Lung (tissue), 17 donors: ENCODE measurements at places on chromosomes 11 and 22. TPM values are rescaled to one million over a fixed set of nuclear protein-coding genes. Genes with fewer than 3 reads are reported as not detected.

- peak overlapping the region; percentile 62 for H3K27ac ChIP-seq
- no peaks in the 10 kb centered on the region for H3K27me3 ChIP-seq
- H3K4me1 ChIP-seq = peaks cover 31% of the 10 kb centered on the region
Measured at GRCh38 chr11:62555464-62556107, 9.0 kb upstream of the AHNAK start.

Gene ZW10
- total RNA-seq = 10.7 TPM

DNA sequence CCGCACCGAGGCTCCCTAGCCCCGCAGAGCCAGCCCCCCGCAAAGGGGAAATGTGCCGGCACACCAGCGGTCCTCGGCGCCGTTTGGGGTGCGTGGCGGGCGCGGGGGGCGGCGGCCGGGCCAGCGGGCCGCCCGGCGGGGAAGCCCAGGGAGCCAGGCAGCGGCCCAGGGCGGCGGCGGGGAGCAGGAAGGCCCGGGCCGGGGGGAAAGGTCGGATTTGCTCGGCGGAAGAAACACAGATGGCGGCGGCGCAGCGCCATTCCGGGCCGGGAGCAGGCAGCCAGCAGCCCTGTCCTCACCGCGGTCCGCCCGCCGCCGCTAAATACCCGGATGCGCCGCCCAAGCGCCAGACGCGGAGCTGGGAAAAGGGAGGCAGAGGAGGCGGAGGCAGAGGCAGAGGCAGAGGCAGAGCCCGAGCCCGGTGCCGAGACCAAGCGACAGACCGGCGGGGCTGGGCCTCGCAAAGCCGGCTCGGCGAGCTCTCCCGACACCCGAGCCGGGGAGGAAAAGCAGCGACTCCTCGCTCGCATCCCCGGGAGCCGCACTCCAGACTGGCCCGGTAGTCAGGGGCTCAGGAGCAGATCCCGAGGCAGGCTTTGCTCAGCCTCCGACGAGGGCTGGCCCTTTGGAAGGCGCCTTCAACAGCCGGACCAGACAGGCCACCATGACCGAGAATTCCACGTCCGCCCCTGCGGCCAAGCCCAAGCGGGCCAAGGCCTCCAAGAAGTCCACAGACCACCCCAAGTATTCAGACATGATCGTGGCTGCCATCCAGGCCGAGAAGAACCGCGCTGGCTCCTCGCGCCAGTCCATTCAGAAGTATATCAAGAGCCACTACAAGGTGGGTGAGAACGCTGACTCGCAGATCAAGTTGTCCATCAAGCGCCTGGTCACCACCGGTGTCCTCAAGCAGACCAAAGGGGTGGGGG lies 2.6 kb upstream of the GCAT start:
- DNase-seq = peak; percentile 96
- no peaks in the 10 kb centered on the region for H3K36me3 ChIP-seq
- peak overlapping the region; percentile 95 for H3K27ac ChIP-seq
- peak overlapping the region; percentile 60 for H3K4me3 ChIP-seq

- H3K27ac ChIP-seq = no peak overlapping the region
- no peaks in the 10 kb centered on the region for H3K36me3 ChIP-seq
- peaks cover 4% of the 10 kb centered on the region for H3K4me1 ChIP-seq
Measured at GRCh38 chr22:27247701-27248434, 553.7 kb downstream of the MN1 start.

GRCh38 chr11:66142370-66143263 lies 72.5 kb downstream of the PACS1 start:
- H3K4me3 ChIP-seq = no peak overlapping the region
- H3K27me3 ChIP-seq = no peaks in the 10 kb centered on the region
- no peaks in the 10 kb centered on the region for H3K4me1 ChIP-seq
- no peak overlapping the region for H3K27ac ChIP-seq
- DNase-seq = no peak

DNA sequence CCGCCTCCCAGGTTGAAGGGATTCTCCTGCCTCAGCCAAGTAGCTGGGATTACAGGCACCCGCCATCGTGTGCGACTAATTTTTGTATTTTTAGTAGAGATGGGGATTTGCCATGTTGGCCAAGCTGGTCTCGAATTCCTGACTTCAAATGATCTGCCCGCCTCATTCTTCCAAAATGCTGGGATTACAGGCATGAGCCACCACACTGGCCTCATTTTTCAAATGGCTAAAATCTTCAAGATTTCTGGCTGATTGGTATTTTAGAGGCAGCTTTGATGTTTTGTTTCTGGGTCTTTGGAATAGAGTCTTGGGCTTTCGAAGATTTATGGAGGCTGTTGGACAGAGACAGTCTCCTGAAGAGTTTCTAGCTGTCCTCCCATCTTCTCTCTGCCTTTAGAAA lies 5.8 kb upstream of the SLC3A2 start:
- H3K27ac ChIP-seq = no peak overlapping the region
- peaks cover 7% of the 10 kb centered on the region for H3K4me1 ChIP-seq
- no peak for DNase-seq
- no peaks in the 10 kb centered on the region for H3K27me3 ChIP-seq
- H3K36me3 ChIP-seq = no peaks in the 10 kb centered on the region
- no peak overlapping the region for H3K4me3 ChIP-seq

DNA sequence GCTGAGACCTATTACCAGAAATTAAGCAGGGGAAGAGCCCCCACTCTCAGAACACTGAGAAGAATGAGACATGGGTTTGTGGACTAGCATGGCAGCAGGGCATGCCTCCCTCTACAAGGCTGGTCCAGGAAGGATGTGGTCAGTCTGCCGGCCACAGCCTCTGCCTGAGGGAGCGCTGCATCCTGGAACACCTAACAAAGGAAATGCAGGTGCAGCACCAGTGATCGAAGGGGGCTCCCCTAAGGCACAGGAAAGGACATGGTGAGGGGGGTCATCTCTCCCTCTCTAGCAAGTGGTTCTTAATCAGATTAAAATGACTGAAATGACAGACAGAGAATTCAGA lies 40.6 kb upstream of the ARL14EP start:
- H3K4me1 ChIP-seq = peaks cover 2% of the 10 kb centered on the region
- H3K4me3 ChIP-seq = no peak overlapping the region
- H3K27me3 ChIP-seq = no peaks in the 10 kb centered on the region

- no peaks in the 10 kb centered on the region for H3K36me3 ChIP-seq
- no peaks in the 10 kb centered on the region for H3K4me1 ChIP-seq
- no peak overlapping the region for H3K4me3 ChIP-seq
- DNase-seq = no peak
Measured at GRCh38 chr22:37241351-37242142, 2.5 kb downstream of the RAC2 start.

DNA sequence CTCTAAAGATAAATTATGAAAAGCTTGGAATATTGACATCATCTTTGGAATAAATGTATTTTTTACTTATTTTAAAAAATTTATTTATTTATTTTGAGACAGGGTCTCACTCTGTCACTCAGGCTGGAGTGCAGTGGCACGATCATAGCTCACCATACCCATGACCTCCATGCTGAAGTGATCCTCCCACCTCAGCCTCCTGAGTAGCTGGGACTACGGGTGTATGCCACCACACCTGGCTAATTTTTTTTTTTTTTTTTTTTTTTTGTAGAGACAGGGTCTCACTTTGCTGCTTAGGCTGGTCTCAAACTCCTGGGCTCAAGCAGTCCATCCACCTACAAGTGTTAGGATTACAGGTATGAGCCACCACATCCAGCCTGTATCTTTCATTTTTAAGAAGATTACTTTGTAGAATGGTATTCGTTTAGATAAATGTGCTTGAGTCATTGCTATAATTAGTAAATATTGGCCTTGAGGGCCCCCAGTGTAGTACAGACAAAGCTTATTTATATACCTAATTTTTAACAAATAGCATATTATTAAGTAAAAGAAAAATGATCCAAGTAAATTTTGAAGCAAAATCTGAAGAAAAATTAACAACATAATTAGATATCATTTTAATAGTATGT lies 8.5 kb downstream of the SWAP70 start:
- no peaks in the 10 kb centered on the region for H3K36me3 ChIP-seq
- DNase-seq = no peak
- H3K27ac ChIP-seq = no peak overlapping the region
- no peak overlapping the region for H3K4me3 ChIP-seq
- H3K27me3 ChIP-seq = no peaks in the 10 kb centered on the region

DNA sequence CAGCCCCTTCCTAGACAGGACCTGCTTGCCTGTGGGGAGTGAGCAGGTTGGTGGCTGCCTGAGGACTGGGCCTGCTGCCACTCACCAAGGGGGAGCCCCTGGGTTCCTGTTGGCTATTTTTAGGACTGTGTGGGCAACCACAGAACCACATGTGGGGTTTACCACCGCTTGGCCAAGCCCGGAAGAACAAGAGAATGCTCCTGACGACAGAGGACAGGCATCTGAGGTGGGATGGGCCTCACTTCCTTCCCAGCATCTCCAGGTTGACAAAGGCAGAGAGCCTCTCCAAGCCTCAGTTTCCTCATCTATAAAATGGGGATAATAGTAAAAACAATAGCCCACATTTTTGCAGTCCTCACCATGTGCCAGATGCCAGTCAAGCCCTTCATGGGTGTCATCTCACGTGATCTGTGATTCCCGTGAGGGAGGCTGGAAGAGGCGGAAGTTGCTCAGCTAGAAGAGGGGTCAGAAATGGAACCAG lies 43.6 kb downstream of the LRRC32 start:
- no peaks in the 10 kb centered on the region for H3K27me3 ChIP-seq
- no peak for DNase-seq
- no peaks in the 10 kb centered on the region for H3K36me3 ChIP-seq
- H3K27ac ChIP-seq = no peak overlapping the region
- H3K4me3 ChIP-seq = no peak overlapping the region
- peaks cover 6% of the 10 kb centered on the region for H3K4me1 ChIP-seq

Gene OR8A1
- not detected for total RNA-seq

GRCh38 chr11:57900320-57900719 lies 123.4 kb upstream of the OR9Q1 start:
- no peaks in the 10 kb centered on the region for H3K4me1 ChIP-seq
- H3K4me3 ChIP-seq = no peak overlapping the region
- no peaks in the 10 kb centered on the region for H3K27me3 ChIP-seq
- H3K27ac ChIP-seq = no peak overlapping the region
- no peak for DNase-seq

- no peaks in the 10 kb centered on the region for H3K27me3 ChIP-seq
- H3K4me1 ChIP-seq = no peaks in the 10 kb centered on the region
- DNase-seq = no peak
- H3K36me3 ChIP-seq = no peaks in the 10 kb centered on the region
Measured at GRCh38 chr11:35288817-35289541, 130.4 kb downstream of the SLC1A2 start.

DNA sequence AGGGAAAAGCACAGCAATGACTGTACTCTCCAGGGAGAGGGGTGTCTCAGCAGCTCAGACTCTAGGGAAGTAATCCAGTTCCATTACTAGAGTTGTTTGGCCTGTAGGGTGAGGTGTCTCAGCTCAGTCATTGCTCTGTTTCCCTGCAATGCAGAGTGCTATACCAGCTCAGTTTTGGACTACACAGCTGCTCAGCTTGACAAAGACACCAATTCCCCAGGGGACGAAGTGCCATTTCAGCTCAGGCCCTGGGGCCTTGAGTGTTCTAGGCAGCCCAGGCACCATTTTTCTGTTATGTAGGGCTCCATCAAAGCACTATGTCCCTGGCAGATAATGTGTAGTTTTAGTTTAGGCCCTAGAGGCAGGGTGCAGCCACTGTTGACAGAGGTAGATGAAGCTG lies 18.2 kb downstream of the CALCB start:
- no peak overlapping the region for H3K4me3 ChIP-seq
- H3K27me3 ChIP-seq = peaks cover 2% of the 10 kb centered on the region
- H3K4me1 ChIP-seq = no peaks in the 10 kb centered on the region
- no peak overlapping the region for H3K27ac ChIP-seq
- no peaks in the 10 kb centered on the region for H3K36me3 ChIP-seq
- no peak for DNase-seq

- H3K4me3 ChIP-seq = no peak overlapping the region
- no peak overlapping the region for H3K27ac ChIP-seq
- no peak for DNase-seq
- H3K36me3 ChIP-seq = no peaks in the 10 kb centered on the region
- no peaks in the 10 kb centered on the region for H3K4me1 ChIP-seq
Measured at GRCh38 chr11:76225122-76225611, 18.9 kb upstream of the WNT11 start.

GRCh38 chr11:3052567-3052966 lies 4.7 kb downstream of the CARS1 start:
- DNase-seq = no peak
- H3K36me3 ChIP-seq = peaks cover 5% of the 10 kb centered on the region
- no peak overlapping the region for H3K27ac ChIP-seq
- H3K4me3 ChIP-seq = no peak overlapping the region

GRCh38 chr22:24772493-24773220 lies 1.9 kb downstream of the PIWIL3 start:
- H3K4me1 ChIP-seq = peaks cover 3% of the 10 kb centered on the region
- H3K27me3 ChIP-seq = no peaks in the 10 kb centered on the region
- no peak overlapping the region for H3K4me3 ChIP-seq
- no peak overlapping the region for H3K27ac ChIP-seq
- no peaks in the 10 kb centered on the region for H3K36me3 ChIP-seq

DNA sequence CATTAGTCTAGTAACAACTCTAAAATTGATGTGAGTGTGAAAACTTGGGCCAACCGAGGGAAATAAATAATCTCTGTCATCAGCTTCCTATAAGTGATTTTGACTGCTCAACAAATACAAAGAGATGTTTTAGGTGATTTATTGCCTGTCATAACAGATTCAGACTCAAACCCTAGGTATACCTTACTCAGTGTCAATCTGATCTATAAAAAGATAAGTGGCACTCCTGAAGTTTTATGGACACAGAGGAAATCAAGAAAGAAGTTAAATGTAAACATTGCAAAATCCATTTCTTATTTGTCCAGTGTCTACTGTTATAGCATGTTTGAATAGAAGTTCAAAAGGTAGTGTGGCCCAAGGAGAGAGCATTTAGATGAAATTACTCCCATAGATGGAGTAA lies 30.4 kb upstream of the TYR start:
- no peaks in the 10 kb centered on the region for H3K36me3 ChIP-seq
- no peaks in the 10 kb centered on the region for H3K4me1 ChIP-seq
- no peak for DNase-seq
- H3K4me3 ChIP-seq = no peak overlapping the region
